ENCODE measurements at places on chromosomes 3 and 15.

DNA sequence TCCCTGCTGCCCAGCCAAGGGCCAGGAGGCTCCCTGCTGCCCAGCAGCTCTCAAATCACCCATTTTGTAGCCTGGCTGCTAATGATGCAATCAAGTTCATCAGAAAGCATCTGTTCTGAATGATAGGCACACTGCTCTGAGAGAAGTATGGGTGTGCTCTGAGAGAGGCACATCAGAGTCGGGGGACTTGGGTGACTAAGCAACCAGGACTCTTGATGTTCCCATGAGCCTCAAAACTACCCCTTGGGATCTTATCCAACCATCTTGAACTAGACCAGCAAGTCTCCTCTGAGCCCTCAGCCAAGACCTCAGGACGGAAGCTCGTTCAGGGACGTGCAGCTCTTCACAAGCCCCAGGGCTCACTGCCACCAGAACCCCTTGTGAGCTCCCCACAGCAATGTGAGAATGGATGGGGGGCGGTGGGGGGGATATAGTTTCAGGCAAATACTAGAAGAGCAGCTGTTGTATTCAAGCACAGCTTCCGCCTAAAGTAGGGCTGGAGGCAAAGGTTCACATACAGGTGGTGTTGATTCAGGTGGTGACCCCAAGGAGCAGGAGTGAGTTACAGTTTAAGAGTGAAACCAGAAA is 52.2 kb upstream of the HES1 start:
- DNase-seq: no peak

- no peak for DNase-seq
These were observed 98.8 kb downstream of the AKAP13 start for GRCh38 chr15:85479071-85479647.

DNA sequence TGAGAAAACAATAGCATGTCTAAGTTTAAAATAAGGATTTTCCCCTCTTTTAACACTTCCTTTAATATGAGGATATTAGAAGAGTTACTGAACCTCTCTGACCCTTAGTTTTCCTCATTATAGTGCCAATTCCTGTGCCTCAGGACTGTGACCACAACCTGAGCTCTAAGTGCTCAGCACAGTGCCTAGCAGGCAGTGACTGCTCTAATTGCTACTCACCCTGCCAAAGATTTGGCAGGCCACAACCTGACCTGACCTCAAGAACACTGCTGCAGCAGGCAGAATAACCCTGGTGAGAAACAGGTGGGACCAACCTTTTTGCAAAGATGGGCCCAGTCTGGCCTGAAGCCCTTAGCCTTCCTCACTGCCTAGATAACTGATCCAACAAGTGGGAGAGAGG is 35.7 kb downstream of the NBEAL2 start:
- DNase-seq: no peak

DNA sequence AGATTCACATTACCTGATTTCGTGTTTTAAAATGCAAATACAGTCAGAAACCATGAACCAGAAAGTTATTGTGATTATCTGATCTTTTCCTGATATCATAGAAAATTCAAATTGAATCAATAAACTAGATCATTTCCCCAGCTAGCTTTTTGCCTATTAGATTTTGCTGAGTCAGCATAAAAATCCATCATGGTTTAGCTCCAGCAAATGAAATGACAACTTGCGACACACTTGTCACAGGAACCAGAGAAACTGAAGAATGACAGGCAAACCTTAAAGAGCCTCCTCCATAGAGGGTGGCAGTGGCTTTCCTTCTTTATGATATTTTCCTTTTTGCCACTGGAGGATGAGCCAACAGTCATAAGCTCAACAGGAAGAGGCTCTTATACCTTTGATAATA is 30.6 kb upstream of the TMEM108 start:
- DNase-seq: no peak

- DNase-seq: no peak
These were observed 110.0 kb downstream of the EPHB1 start for GRCh38 chr3:134904776-134905646.

- DNase-seq: no peak
These were observed 119.0 kb downstream of the AKAP13 start for GRCh38 chr15:85499371-85499887.

DNA sequence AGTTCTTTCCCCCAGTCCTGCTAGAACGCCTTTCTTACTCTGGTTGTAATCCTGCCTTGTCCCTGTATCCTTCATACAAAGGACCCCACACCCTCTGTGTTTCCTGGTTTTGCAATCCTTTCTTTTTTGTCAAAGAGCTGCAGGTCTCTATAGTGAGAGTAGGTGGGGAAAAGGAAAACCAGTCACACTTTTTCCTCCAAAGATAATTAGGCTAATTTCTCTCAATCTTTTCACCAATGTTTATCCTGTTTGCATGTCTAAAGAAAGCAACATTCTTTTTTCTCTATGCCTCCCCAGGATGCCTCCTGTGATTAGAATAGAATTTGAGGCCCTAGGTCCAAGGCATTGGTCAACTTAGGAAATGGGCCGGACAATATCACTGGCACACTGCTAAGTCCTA is 25.4 kb downstream of the SEMA6D start:
- no peak for DNase-seq

GRCh38 chr15:77869021-77869895 is 208.3 kb downstream of the TBC1D2B start:
- DNase-seq: no peak

DNA sequence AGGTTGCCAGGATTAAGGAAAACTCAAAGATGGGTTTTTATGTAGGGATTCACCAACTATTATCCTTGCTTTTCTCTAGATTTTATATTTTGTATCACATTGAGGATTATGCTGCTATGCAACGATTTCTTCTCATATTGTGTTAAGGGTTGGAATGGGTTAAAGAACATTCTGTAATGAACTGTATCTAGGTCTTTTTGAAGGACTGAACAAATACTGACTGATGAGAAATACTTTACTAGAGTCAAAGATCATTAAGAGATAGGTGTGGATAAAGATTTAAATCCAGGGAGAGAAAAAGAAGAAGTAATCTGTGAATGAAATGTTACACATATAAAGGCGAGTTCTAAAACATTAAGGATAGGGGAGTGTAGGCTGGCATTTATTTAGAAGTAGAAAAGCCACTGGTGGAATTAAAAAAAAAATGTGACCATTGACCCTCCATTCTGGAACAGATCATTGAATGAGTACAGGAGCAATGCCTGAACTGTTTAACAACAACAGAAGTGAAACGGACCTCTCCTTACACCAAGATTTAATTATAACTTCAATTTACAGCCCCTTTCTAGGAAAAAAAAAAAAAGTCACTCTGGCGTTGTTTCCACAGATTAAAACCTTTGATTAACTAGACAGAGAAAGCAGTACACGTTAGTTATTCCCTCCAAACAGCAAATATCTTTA is 39.2 kb downstream of the PROS1 start:
- DNase-seq: no peak

GRCh38 chr3:48877671-48878070 is 21.0 kb downstream of the SLC25A20 start:
- DNase-seq: no peak

GRCh38 chr3:124260206-124260915 is 268.4 kb upstream of the ROPN1 start:
- no peak for DNase-seq

DNA sequence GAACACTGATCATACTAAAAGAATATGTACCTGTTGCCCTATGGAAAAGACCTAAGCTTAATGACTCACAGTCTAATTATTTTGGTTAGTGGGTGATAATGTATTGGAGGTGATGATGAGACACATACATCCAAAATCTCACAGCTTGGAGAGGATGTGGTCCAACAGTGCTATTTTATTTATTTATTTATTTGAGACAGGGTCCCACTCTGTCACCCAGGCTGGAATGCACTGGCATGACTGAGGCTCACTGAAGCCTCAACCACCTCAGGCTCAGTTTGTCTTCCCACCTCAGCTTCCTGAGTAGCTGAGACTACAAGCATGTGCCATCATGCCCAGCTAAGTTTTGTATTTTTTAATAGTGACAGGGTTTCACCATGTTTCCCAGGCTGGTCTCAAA is 35.0 kb downstream of the LPP start:
- DNase-seq: no peak

DNA sequence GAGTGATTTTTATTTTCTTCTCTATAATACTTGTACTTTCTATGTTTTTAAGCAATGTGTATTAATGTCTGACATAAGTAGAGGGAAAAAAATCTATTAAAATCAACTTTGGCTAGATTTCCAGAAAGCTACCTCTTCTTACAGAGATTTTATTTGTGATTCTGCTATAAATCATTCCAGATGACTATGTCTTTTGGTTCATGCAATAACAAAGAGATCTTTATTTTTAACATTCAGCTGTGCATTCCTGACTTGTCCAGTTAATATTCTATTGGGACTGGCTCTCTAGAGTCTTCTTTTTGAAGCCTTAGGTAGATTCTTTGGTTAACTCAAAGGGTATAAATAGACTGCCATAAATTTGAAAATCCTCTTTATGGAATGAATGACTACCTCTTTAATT is 74.3 kb upstream of the ARPP21 start:
- no peak for DNase-seq

GRCh38 chr3:190762801-190763200 is 99.7 kb downstream of the GMNC start:
- DNase-seq: no peak

GRCh38 chr3:15646851-15647511 is 45.4 kb downstream of the BTD start:
- no peak for DNase-seq

DNA sequence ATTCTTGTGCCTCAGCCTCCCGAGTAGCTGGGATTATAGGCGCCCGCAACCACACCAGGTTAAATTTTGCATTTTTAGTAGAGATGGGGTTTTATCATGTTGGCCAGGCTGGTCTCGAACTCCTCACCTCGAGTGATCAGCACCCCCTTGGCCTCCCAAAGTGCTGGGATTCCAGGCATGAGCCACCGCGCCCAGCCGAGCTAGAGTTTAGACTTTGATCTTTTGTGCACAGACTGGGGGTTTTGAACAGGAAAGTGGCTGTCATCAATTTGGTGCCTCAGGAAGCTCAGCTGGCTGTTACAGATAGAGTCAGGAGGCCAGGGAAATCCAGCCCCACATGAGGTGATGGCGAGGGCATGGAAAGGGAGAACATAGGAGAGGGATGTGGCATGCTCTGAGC is 19.3 kb upstream of the IREB2 start:
- DNase-seq: no peak

Data from type B pancreatic cell (in vitro differentiated cells).